ENCODE measurements at places on chromosomes 1 and 21. TPM values are rescaled to one million over a fixed set of nuclear protein-coding genes. Genes with fewer than 3 reads are reported as not detected.

Gene C2CD2
- total RNA-seq: 22.9 TPM

Gene WNT4
- total RNA-seq: not detected

Gene ARMH1
- 0.91 TPM for total RNA-seq

Gene LAX1
- 0.13 TPM for total RNA-seq

Gene HYI
- total RNA-seq: 27.5 TPM

Gene TMPRSS2
- total RNA-seq: not detected

Gene CACNA1S
- total RNA-seq: not detected

Gene RNU1-3
- under 0.01 TPM for total RNA-seq

Gene OR2L13
- not detected for total RNA-seq

Gene LRRC42
- total RNA-seq: 33.7 TPM

Gene CFAP74
- not detected for total RNA-seq

Gene DYNLT4
- 0.65 TPM for total RNA-seq

Gene FNDC5
- 0.91 TPM for total RNA-seq

Gene HHIPL2
- total RNA-seq: 17.5 TPM

Gene TSPAN2
- total RNA-seq: 7.1 TPM

Gene AADACL4
- not detected for total RNA-seq

Gene AMY1C
- not detected for total RNA-seq

Gene CLCNKA
- not detected for total RNA-seq

Gene KRTAP19-3
- not detected for total RNA-seq

Gene OXCT2
- total RNA-seq: 3.4 TPM

Gene CHRNB2
- under 0.01 TPM for total RNA-seq

Gene PRDM16
- total RNA-seq: 10.7 TPM

Gene S100A13
- 142 TPM for total RNA-seq

Gene TRNAU1AP
- 31.8 TPM for total RNA-seq

Gene TMEM51
- total RNA-seq: 1.8 TPM

Gene GPX7
- total RNA-seq: 56.1 TPM

Gene RAB42
- total RNA-seq: 10.1 TPM

Gene PRRX1
- 439 TPM for total RNA-seq

Gene PKNOX1
- total RNA-seq: 11.2 TPM

Gene CR1L
- total RNA-seq: not detected

Gene JUN
- total RNA-seq: 60.5 TPM
